ENCODE measurements at places on chromosomes 2 and 18.

- DNase-seq, result no peak
Observed at GRCh38 chr2:67341336-67341735, 55.8 kb upstream of the ETAA1 start.

DNA sequence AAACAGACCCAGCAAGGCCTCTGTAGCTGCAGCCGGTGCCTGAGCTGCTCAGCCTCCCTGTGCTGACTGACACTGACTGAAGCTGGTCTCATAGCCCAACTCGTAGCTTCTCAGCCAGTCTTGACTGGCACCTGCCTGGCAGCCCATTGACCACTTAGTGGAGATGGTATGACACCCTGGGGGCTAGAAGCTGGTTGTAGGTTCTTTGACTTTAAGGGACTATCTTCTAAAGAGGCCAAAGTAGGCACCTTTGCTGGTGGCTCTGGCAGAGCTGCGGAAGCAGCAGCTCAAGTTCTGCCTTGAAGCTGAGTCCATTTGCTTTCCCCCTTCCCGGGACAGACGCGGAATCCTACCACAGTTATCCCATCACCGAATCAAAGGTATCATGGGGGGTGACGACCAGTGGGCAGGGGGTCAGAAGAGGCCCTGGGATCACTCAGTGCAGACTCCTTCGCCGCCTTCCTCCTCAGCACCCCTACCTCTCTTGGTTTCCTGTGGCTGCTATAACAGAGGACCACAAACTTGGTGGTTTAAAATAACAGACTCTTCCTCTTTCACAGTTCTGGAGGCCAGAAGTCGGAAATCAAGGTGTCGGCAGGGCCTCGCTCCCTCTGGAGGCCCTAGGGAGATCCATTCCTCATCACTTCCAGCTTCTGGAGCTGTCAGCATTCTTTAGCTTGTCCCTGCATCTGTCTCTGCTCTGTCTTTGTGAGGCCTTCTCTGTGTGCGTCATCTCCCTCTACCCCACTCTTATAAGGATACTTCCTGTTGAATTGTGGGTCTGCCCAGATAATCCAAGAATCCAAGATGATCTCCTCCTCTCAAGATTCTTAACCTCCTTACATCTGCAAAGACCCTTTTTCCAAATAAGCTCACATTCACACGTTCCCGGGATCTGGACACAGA is 13.7 kb upstream of the FOSL2 start:
- DNase-seq, result no peak

GRCh38 chr18:42578792-42579191 is 536.7 kb downstream of the RIT2 start:
- DNase-seq, result peak; percentile 78

GRCh38 chr2:189409131-189409530 is 32.1 kb upstream of the WDR75 start:
- DNase-seq, result no peak

DNA sequence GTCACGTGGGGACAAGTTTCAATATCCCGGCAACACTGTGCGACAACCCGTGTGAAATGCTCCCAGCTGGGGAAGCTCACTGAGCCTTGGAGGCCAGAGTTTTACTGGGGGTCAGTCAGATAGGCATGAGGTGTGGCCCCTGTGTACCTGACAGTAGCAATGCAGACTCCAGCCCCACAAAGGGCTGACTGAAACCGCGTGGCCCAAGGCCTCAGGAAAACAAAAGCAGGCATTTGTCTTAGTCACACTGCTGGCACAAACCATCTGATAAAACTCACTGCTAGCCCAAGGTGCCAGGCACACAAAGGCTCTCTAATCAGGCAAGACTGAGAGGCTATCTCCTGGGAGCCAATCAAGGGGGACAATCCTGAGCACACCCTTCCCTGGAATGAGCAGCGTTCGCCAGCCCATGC is 786.6 kb upstream of the RAB6C start:
- DNase-seq, result no peak

DNA sequence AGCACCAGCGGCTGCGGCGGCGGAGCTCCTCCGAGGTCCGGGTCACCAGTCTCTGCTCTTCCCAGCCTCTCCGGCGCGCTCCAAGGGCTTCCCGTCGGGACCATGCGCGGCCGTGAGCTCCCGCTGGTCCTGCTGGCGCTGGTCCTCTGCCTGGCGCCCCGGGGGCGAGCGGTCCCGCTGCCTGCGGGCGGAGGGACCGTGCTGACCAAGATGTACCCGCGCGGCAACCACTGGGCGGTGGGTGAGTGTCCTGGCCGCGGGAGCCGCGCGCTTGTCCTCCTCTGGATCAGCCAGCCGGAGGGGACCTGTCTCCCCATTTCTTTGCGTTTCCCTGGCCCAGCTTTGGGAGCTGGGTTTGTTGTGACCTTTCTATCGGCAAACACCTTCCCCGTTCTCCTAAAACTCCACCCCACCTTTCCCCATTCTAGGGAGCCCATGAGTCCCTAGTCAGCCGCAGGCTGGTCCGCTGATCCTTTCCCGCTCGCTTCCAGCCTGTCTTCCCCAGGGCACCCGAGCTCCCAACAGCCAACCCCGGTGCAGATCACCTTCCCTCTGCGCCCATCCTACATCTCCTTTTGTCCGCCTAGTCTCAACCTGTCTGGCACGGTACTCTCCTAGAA is 316 bp downstream of the GRP start:
- no peak for DNase-seq

- peak; percentile 51 for DNase-seq
Observed at GRCh38 chr2:214410918-214411554, at the start of gene VWC2L. VWC2L (plus strand) TSS chr2:214411054; CDS start chr2:214414194, 3,140 bp downstream.

DNA sequence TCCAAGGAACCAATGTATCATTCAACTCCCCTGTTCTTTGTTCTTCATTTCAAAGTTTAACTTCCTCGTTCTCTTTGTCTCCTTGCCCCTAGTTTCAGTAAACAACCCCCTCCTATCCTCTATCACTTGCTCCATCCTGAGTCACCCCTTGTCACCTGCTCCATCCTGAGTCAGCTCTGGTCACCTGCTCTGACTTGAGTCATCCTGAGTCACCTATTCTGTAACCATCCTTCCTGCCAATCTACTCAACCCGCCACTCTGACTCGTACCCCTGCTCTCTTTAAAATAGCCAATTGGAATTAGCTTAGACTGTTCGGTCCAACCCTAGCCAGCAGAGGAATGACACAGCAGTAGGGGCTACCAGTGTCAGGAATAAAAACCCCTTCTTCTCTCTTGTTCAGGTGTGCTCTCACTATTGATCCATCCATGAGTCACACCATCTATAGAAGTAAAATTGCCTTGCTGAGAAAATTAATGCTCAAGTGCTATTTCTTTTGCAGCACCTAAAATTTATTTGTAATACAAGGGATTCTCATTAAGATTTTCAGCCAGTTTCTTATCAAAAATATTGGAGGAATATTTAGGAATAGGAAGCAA is 326.8 kb downstream of the AKAIN1 start:
- DNase-seq, result no peak
